ENCODE measurements at places on chromosomes 7 and 10.

DNA sequence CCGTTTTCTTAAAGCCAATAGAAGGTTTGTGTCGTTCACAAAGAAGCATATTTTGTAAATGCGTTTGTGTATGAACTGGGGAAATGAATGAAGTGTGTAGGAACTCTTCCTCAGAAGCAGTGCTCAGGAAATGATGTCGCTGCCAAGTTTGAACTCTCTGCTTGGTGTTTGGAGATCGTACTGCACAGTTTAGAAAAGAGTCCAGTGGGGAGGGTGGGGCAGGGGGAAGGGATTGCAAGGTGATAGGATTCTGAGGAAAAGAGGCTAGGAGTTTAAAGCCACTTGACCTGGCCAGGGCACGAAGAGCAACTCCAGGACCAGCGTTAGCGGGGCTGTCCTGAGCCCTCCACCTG, 122.2 kb downstream of the CUBN start:
- no peak for DNase-seq

GRCh38 chr10:30358206-30358605, 9.1 kb upstream of the MTPAP start:
- no peak for DNase-seq

DNA sequence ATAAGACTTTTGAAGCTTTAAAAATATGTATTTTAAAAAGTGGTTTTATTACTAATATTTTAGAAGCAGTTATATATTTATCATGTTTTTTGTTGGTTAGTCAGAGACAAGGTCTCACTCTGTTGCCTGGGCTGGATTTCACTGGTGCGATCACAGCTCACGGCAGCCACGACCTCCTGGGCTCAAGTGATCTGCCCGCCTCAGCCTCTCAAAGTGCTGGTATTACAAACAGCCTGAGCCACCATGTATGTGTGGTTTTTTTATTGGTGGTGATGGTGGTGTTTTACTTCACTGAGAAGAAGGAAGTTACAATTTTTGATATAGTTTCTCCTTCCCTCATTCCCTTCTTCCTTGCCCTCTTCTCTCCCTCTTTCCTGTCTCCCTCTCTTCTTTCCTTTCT, 13.4 kb downstream of the NHLRC2 start:
- no peak for DNase-seq

GRCh38 chr7:142833174-142834048, 21.5 kb upstream of the EPHB6 start:
- no peak for DNase-seq

All from uterus (tissue), 4 donors.